ENCODE measurements at places on chromosomes 2 and 18.

GRCh38 chr18:48784656-48785055, 166.1 kb downstream of the SMAD7 start:
- DNase-seq: no peak

DNA sequence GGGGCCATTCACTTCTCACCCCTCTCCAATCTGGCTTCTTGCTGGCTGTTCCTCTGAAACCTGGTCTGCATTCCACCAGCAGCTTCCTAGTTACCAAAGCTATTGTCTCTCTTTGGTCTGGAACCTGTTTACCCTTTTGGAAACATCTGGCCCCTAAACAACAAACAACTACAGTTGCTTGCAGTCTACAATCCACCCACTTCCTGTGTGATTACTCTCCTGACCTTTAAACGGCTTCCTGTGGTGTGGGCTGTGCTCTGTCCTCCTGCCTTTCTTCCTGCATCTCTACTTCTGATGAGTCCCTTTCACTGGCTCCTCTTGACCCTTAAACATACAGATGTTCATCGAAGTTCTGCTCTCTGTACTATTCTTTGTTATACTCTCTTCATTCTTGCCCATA, 303.8 kb downstream of the TDRD15 start:
- no peak for DNase-seq

DNA sequence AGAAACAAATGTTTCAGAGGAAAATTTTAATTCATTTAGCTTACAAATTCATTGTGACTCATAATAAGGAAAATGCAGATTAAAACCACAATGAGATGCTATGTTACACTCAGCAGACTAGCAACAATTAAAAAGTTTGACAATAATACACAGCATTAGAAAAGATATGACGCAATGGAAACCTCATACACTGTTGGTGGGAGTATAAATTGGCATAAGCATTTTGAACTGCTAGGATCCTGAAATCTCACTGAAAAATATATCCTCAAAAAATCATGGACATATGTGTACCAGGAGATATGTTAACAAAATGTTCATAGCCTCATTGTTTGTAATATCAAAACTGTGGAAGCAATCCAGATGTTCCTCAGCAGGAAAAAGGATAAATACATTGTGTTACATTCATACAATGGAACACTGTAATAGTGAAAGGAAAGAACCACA, 13.7 kb downstream of the CALCRL start:
- DNase-seq: no peak

- DNase-seq: no peak
Measured at GRCh38 chr2:47266939-47267710, 112.0 kb upstream of the STPG4 start.
